ENCODE measurements at places on chromosomes 4 and X.
A peak's percentile ranks its signal among the peaks of the same experiment; 100 is the strongest.

DNA sequence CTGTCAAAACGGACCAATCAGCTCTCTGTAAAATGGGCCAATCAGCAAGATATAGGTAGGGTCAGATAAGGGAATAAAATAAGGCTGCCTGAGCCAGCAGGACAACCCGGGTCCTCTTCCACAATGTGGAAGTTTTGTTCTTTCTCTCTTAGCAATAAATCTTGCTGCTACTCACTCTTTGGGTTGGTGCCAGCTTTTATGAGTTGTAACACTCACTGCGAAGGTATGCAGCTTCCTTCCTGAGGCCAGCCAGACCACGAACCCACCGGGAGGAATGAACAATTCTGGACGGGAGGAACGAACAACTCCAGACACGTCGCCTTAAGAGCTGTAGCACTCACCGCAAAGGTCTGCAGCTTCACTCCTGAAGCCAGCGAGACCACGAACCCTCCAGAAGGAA, 287.8 kb downstream of the RAPGEF2 start:
- DNase-seq, result peak; percentile 47

DNA sequence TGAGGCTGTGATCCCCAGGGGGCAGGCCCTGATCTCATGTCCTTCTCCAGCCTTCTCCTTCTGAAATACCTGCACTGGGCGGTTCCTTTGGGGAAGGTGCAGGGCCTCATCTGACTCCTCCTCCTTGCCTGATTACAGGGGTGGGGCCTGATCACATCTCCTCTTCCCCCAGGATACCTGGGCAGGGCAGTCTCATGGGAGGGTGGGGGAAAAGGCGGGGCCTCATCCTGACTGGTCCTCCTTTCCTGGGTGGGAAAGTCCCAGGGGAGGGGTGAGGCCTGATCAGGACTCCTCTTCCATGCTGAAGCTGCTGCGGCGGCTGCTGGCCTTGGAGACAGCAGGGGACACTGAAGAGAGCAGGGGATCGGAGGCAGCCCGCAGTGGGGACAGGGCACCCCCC, 13.3 kb downstream of the TFE3 start:
- DNase-seq, result no peak

- no peak for DNase-seq
Observed at GRCh38 chr4:173391701-173392100, 7.2 kb downstream of the SCRG1 start.

GRCh38 chr4:89249716-89250361, 57.8 kb downstream of the GPRIN3 start:
- no peak for DNase-seq

DNA sequence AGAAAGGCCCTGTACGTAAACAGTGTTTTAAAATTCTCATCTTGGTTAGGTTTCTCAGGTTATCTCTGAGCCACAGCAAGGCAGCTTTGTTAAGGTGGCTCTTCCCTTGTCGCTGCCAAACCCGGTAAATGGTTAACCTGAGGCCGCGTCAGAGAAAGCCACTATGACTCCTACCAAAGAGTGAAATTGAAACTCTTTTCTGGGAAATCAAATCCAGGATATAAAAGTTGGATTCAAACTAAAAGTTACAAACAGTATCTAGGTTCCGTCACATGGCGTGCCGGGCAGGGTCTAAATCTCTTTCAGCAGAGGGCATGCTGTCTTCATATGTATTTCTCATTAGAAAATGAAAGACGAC, 433 bp downstream of the MMAA start:
- no peak for DNase-seq

DNA sequence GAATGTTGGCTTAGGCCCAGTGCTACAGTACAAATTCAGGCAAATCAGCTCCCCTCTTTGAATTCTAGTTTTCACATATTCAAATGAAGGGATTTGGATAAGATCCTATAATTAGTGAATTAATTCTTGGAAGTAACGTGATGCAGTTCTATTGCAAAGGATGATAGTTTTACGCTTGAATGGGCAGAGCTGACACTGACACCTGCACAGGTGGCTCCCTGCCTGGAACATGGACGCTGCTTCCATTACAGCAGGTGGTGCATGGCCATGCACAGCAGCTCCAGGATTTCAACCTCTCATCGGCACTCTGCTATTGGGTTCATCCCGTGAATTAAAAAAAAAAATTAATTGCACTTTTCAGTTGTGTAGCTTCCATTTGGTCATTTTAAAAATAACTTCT, 28.4 kb upstream of the RPS6KA6 start:
- DNase-seq, result no peak

DNA sequence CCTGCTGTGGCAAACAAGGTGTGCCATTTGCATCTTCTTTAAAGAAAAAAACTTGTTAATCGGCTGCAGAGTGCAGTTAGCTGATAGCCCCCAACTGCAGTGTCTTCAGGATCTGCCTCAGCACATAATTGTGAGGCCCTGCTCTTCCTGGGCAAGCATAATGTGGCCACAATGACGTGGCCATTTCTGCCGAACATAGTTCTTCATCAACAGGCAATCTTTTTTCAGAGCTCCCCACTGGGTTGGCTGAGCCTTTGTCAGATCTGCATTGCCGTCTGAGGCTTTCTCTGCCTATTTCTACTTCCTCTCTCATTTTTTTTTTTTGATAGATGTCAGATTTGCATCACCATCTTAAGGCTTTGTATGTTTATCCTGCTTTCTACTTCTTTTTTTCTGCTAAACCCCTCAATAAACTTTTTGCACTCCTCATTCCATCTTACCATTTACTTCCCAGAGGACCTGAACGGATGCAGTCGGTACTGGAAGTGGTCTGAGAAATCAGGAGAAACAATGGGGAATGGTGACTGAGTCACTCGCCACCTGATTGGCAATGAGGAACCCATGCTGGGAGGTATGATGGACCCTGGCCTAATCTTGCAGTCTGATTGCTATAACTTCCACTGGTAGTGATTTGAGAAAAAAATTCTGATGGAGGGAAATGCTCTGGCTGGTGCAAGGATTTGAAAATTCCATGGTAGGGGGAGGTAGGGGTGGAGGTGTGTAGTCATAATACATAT, 21.2 kb upstream of the TAB3 start:
- DNase-seq, result no peak

DNA sequence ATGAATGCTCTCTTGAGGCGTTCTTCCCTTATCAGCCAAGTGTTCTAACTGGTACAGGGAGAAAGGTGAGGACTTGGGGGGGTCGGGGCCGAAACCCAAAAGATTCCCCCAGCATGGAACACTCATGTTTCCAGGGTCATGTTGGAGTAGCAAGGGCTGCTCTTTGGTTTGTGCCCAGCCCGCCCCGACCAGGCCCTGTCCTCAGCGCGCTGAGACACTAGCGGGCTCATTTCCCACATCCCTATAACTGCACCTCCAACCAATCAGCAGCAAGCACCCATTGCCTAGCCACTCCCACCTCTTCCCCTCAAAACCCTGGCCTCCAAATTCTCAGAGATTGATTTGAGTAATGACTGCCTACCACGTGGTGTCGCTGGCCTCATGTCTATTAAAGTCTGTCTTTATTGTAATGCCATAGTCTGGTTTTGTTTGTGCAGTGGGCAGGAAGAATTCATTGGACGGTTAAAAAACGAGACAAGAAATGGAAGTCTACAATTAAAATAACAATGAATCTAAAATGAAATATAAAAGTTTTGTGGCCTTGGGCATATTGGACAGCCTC, 1928.4 kb downstream of the STIM2 start:
- DNase-seq, result no peak

GRCh38 chr4:142331646-142332045, 514.5 kb downstream of the INPP4B start:
- peak; percentile 92 for DNase-seq

GRCh38 chr4:159205466-159205865, 102.6 kb downstream of the RAPGEF2 start:
- no peak for DNase-seq

DNA sequence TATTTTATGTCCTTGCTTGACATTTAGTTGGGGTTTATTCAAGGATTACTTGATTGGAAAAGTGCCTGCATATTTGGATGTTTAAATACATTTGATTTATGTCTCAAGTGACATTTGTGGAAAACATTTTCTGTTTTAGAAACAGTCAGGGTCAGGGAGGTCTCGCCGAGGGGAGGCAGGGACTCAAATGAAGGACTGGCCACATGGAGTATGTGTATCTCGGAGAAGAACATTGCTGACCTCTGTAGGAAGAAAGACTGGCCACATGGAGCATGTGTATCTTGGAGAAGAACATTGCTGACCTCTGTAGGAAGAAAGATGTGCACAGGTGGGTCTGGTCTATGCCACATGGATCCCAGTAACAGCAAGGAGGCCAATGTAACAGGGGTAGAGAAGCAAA, 233.6 kb downstream of the TRIML1 start:
- DNase-seq, result no peak

DNA sequence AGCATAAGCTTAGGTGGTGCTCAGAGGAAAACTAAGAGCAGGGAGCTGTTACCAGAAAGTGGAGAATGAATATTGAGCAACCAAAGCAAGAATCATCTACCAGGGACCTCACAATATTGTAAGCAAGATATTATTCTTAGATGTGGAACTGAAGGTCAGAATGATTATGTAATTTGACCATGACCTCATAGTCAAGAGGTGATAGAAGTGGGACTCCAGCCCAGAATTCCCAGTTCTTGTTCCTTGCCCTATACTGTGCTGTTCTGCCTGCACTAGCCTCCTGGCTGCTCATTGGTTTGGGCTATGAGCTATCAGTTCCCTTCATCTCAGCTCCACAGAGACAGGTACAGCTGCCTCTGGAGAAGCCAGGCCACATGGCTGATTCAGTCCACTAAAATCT, 229.4 kb downstream of the LDB2 start:
- no peak for DNase-seq

DNA sequence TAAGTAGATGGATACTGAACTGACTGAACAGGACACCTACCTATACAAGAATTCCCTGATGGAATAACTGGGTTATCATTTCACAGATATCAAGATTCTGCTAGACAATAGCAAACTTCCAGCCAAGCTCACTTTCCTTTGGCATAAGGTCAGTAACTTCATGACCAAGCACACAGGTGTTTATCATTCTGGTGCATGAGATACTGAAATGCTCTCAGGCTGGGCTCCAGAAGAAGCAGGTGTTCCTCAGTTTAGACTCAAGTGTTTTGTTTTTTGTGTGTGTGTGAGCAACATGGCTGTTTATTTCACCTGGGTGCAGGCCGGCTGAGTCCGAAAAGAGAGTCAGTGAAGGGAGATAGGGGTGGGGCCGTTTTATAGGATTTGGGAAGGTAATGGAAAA, 201.5 kb upstream of the SPOCK3 start:
- no peak for DNase-seq

DNA sequence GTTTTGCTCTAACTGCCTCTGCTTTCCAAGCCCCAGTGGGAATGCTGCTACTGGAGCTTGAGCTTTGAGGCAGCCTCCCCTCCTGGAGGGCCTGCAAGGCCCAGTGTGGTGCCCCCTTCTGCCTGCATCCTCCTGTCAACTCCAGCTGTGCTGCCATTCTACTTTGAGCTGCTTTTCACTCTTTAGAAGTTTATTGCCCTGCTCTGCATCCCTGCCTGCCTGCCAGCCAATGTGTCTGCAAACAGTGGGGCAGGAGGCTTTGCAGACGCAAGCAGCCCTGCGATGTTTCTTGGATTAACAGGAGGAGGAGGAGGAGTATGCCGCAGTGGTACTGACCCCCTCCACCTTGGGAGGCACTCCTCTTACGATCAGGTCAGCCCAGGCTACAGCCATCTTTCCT, 16.4 kb downstream of the TMEM31 start:
- no peak for DNase-seq

- DNase-seq, result no peak
Observed at GRCh38 chr4:44558031-44558605, 93.3 kb downstream of the YIPF7 start.

DNA sequence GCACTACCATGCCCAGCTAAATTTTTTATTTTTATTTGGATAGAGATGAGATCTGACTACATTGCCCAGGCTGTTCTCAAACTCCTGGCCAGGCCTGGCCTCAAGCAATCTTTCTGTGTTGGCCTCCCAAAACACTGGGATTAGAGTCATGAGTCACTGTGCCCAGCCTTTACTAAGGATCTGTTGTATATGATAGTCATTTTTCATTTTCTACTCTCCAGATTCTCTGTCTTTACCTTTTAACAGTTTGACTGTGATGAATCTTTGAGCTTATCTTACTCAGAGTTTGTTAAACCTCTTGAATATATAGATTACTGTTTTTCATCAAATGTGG, 161.8 kb downstream of the FNIP2 start:
- DNase-seq, result no peak

- DNase-seq, result no peak
Observed at GRCh38 chrX:42109428-42109827, 186.1 kb upstream of the CASK start.

DNA sequence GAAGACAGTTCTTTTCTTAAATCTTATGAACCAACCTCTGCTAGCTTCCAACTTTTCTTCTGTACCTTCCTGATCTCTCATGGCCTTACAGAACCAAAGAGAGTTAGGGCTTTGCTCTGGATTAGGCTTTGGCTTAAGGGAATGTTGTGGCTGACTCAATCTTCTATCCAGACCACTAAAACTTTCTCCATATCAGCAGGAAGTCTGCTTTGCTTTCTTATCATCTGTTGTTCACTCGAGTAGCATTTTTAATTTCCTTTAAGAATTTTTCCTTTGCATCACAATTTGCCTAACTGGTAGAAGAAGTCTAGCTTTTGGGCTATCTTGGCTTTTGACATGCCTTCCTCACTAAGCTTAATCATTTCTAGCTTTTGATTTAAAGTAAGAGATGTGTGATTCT, 167.0 kb downstream of the TBCK start:
- no peak for DNase-seq

DNA sequence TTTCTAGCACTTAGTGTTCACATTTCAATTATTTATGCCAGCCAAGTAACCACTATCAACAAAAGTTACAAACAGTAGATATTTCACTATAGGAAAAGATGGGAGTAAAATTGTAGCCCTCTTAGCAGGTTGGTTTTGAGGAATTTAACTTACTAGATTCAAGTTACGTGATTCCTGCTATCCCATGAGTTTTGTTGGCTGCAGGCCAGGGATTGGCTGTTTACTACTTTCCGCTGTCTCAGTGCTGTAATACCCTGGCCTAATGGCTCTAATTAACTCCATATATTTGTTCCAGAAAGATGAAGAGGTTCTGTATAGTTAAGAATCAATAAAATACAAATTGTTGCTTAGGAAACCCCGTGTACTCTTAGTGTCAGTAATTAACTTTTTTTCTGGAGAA, 55.5 kb upstream of the MAGED1 start:
- DNase-seq, result peak; percentile 10

- no peak for DNase-seq
Observed at GRCh38 chr4:112516066-112516470, at the start of gene NEUROG2. Gene NEUROG2, minus strand, starts transcription at chr4:112516180. Its CDS starts 705 bp downstream, at chr4:112515475.
